ENCODE measurements at places on chromosomes 2 and 18.
A peak's percentile ranks its signal among the peaks of the same experiment; 100 is the strongest.

- H3K4me3 ChIP-seq = peak within 1 kb of the TSS; percentile 87
- peak; percentile 77 for DNase-seq
- peak within 1 kb of the TSS; percentile 46 for H3K27ac ChIP-seq
Observed at GRCh38 chr2:109128616-109129355, at the start of gene SH3RF3. TSS of gene SH3RF3 (plus strand) at chr2:109129205.

DNA sequence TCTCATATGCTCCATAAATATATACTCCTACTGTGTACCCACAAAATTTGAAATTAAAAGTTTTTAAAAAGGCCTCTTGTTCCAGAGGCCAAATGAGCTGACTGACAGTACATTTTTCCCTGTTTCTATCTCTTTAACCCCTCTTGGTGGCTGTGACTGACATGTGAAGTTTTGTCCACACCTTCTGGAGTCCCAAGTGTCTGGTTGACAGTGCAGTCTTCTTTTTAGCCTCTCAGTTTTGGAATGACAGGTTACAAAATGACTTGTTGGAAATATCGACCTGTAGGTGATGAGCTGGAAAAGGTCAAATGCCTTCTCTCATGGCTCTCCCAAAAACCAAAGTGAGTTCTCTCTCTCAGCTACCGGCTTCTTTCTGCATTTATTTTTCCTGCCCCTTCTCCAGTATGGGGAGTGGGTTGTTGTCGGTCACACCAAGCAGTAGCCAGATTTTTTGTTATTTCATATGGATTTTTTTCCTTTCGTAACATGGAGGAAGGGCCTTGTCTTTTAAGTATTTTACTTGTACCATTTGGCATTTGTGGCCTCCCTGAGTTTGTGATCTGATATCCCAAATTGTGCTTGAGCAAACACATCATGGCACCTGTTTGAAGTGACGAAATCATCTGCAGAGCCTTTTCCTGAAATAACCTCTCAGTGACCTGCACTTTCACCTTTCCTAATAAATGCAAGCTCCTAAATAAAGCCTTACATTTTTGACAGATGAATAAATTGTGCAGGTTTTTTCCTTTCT is 143.9 kb downstream of the ESCO1 start:
- H3K27me3 ChIP-seq = no peaks in the 10 kb centered on the region
- H3K27ac ChIP-seq = no peak overlapping the region
- peaks cover 8% of the 10 kb centered on the region for H3K4me1 ChIP-seq
- no peak overlapping the region for H3K4me3 ChIP-seq
- no peak for DNase-seq
- no peaks in the 10 kb centered on the region for H3K36me3 ChIP-seq

DNA sequence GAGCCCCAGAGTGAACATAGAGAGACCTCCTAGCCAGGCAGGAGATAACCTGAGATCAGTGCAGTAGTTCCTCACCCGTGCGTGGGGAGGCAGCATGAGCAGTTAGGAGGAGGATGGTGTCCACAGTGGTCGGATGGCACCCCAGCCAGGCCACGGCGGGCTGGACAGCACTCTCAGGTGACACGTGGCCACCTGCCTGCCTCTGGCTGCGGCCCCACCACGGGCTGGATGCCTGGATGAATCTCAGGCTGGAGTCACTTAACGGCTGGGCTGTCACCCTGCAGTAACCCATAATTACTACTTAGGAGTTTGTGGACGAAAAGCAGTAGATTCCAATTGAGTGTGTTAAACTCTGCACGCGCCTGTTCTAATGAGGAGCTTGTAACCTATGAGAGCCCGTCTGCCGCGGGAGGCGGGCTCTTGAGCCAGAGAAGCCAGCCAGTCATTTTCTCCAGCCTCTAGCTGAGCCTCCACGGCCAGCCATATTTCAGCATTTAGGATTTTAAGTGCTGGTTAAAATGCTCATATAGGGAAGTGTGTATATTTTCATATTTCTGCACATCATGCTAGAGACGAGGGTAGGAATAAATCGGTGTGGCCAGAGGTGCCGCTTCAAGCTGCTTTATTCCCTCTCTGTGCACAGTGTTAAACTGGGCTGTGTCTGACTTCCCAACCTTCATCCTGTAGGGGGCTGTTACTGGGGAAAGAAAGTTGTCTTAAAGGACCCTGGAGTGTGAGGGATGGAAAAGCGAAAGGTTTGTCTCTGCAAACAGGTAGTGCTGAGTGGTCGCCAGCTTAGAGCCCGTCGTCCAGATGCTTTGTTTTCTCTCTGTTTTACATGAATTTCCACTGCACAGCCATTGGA is 144.0 kb downstream of the GLI2 start:
- no peaks in the 10 kb centered on the region for H3K4me1 ChIP-seq
- H3K27me3 ChIP-seq = no peaks in the 10 kb centered on the region
- no peak overlapping the region for H3K27ac ChIP-seq
- no peak overlapping the region for H3K4me3 ChIP-seq
- H3K36me3 ChIP-seq = no peaks in the 10 kb centered on the region

GRCh38 chr2:121649149-121649595 is at the start of gene CLASP1:
TSS of gene CLASP1 (minus strand) at chr2:121649462. CDS start at chr2:121605895, 43,567 bp downstream.
- H3K27me3 ChIP-seq = no peaks in the 10 kb centered on the region
- peak within 1 kb of the TSS; percentile 95 for H3K4me3 ChIP-seq
- H3K4me1 ChIP-seq = peaks cover 20% of the 10 kb centered on the region

GRCh38 chr2:144224472-144224871 is 295.4 kb downstream of the ZEB2 start:
- no peaks in the 10 kb centered on the region for H3K27me3 ChIP-seq
- no peaks in the 10 kb centered on the region for H3K4me1 ChIP-seq
- no peak for DNase-seq
- no peak overlapping the region for H3K27ac ChIP-seq

- 0 out of 2 replicates have a peak, but pooled peaks cover 4% of the 10 kb centered on the region for H3K27me3 ChIP-seq
- no peaks in the 10 kb centered on the region for H3K4me1 ChIP-seq
- peak; percentile 24 for DNase-seq
Observed at GRCh38 chr18:46630160-46630559, 26.9 kb downstream of the LOXHD1 start.

Measured in GM23248 (cell line).